ENCODE measurements at places on chromosomes 5 and 9.

DNA sequence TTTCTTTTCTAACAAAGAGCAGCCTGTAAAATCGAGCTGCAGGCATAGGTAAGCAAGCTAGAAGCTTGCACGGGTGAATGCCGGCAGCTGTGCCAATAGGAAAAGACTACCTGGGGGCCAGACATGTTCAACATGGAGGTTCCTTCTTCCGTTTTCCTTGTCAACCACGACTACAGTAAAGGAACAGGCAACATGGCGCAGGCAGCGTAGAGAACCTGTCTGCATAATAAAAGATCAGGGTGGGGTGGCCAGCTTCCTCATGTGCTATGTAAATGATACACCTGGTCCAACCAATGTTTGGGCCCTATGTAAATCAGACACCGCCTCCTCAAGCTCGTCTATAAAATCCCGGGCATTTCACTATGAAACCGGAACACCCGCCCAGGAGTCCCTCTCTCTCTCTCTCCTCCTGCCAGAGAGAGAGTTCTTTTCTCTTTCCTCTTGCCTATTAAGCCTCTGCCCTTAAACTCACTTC is 103.8 kb upstream of the LIFR start:
- DNase-seq = peak; percentile 91

- no peak for DNase-seq
Observed at GRCh38 chr5:122673343-122673742, 101.5 kb upstream of the SNX2 start.

DNA sequence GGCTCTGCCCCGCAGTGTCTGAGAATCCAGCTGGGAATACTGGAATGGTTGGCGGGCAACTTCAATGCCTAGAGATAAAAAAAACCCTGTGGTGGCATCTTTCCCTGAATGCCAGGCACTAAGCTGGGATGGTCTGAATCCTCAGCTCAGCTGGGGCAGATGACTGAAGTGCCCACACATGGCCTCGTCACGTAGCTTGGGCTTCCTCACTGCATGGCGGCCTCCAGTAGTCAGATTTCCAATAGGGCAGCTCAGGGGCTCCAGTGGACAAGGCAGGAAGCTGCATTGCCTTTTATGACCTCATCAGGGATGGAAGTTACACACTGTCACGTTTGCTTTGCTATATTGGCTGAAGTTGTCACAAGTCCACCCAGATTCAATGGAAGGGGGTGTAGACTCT is 24.3 kb upstream of the FUBP3 start:
- DNase-seq = no peak

DNA sequence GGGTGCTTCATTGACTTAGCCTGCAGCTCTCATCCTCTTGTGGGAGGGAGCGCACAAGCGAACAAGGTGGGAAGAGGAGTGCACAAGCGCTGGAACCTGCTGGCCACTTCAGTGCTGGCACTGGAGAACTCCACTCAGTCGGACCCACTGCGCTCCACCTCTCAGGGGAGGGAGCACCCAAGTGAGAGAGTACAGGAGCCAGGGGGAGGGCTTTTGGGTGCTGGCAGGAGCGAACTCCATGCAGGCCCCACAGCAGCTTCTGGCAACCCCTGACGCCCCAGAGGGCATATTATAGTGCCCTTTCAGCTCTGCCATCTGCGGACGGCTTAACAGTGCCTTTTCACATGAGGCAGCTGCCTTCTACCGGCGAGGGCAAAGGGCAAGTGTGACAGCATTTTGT is 774.2 kb upstream of the COX7C start:
- no peak for DNase-seq

DNA sequence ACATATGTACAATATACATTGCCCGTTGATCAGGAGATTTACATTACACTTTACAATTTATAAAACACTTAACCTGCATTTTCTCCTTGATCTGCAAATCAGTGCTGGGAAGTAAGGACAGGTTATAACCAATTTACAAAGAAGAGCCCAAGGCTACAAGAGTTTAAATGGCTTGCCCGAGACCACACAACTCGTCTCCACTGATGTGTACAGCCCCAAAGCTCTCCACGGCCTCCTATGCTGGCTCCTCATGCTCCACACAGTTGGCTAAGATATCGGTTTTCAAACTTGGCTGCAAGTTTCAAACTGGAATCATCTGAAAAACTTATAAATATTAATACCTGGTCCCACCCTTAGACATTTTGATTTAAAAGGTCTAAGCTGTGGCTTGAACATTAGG is 10.3 kb downstream of the ACTL7B start:
- DNase-seq = no peak

DNA sequence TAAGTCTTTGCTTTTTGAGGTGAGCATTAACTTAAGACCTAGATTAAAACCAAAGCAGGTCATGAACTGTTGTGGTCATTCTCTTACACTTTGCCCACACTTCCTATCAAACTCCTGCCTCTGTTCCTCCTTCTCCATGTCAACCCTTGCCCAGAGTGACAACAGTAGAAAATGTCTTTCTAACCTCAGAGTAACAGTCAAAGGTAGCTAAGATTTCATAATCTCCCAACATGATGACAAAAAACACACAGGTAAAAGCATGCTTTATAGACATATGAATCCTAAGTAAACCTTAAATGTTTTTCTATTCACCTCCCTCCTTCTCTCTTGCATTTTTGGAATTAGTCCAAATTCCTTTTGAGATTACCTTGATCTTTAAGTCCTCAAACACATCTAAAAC is 422.3 kb downstream of the SPATA31D1 start:
- no peak for DNase-seq

- DNase-seq = no peak
Observed at GRCh38 chr5:53369681-53370080, 110.7 kb upstream of the FST start.

GRCh38 chr9:133306242-133307204 is 29.5 kb downstream of the SURF6 start:
- DNase-seq = no peak

GRCh38 chr9:124453586-124454191 is 3.4 kb downstream of the ADGRD2 start:
- DNase-seq = no peak

DNA sequence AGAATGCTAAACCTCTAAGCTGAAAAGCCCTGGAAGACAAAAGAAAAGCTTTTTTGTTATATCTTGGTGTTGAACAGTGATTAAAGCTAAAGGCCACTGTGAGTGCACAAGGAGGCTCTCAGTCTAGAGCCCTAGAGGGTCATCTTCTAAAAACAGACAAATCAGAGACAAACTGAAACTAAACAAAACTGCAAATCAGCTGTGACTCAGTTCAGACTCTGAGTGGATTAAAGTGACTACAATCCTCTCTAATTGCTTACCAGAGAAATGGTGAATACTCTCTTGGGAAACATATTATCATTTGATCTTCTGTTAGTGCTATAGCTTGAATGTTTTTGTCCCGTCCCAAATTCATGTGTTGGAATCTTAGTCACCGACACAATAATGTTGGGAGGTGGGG is 491.9 kb downstream of the CDH18 start:
- no peak for DNase-seq

GRCh38 chr9:134570151-134570621 is 71.4 kb upstream of the COL5A1 start:
- DNase-seq = no peak

- DNase-seq = no peak
Observed at GRCh38 chr5:157729858-157730257, 1.4 kb upstream of the THG1L start.

DNA sequence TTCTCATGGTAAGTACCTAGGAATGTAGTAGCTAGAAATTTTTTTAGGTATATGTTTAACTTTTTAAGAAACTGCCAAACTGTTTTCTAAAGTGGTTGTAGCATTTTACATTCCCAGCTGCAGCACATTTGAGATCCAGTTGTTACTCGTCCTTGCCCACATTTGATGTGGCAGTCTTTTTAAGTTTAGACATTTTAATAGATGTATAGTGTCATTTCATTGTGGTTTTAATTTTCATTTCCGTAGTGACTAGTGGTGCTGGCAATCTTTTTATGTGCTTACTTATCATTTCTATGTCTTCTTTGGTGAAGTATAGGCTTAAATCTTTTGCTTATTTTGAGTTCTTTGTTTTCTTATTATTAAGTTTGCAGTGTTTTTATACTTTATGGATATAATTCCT is 171.6 kb downstream of the GAS1 start:
- no peak for DNase-seq

DNA sequence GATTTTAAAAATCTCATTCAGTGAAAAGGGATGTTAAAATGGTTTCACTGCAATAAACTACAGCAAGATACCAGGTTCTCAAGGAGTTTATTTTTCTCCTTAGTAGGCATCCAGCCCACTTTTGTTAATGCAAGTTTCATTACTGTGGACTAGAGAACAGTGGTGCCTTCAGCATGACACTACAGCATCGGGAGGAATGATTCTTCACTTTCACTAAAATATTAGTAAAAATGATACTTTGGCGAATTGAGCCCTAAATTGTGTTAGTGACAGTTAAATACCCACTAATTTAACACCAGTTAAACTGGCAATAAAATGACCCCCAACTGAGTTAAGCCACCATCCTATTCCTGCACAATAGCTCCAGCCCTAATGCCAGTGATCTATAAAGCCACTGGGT is 152.2 kb upstream of the MPDZ start:
- DNase-seq = no peak

DNA sequence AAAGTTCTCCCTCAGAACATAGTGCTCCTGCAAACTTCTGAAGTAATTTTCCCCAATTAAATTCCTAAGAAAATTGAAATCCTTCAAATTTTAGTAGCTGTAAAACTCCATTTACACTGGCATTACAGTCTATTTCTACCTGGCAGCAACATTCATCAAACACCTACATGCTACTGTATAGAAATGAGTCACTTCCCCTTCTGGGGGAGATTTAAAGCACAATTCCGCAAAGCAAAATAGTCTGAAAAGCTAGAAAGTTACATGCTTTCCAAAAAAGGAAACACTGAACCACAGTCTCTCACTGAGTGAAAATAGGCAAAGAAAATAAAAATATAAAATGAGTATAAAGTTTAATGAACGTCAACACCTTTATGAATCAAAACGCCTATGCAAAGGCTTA is 43.3 kb downstream of the MCTP1 start:
- no peak for DNase-seq

DNA sequence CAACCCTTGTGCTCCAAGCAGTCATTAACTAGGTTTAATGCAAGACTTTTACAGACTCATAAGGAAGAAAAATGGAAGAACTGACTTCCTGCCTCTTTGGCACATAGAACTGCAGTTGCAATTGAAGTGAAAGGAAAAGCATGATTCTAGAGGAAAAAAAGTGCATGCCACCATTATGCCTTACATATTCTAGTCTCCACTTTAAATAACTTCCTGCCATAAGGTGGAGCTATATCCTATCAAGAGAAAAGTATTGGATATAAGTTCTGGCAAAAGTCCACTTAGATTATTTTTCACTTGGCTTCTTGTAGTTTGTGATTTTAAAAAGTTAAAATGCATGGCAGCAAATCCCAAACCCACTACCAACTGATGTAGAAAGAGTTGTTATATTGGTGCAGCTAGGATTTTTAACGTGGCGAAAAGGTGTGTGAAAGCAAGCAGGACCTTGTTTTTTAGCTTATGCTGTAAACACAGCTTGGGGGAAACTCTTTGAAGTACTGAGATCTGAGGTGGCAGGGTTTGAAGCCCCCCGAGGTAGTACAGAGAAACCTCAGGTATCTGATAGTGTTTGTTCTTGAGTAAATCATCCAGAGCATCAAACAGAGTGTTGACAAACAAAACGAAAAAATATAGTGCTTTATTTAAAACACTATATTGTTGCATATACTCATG is 117.9 kb downstream of the ANXA1 start:
- no peak for DNase-seq

DNA sequence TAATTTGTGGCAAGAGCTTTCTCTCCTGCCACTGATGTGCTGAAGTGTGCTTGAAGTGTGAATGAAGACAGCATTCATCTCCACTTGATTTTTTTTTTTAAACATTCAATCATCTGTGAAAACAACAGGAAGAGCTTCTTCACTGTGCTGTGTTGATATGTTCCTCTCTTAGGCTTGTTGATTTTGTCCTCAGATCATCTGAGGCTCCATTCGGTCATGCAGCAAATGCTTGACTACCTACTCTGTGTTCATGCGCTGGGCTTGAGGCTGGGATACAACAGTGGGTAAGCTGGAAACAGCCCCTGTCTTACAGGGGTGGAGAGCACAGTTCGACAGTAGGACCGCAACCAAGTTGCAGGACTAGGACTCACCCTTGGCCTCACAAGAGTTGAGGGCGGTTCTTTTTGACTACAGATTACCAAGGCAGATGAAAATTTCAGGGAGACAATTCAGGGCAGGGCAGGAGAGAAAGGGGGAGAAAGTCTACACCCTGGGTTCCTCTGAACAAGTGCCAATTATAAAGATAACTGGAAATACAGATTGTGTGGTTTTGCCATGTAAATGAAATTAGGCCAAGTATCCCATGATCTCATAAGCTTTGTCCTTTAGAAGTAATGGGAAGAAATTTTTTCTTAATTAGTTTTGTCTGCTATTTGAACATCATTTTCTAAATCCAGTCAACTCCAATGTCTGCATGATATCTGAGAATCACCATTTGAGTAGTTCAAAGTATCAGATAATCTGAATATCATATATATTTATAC is 31.0 kb upstream of the F2R start:
- no peak for DNase-seq

DNA sequence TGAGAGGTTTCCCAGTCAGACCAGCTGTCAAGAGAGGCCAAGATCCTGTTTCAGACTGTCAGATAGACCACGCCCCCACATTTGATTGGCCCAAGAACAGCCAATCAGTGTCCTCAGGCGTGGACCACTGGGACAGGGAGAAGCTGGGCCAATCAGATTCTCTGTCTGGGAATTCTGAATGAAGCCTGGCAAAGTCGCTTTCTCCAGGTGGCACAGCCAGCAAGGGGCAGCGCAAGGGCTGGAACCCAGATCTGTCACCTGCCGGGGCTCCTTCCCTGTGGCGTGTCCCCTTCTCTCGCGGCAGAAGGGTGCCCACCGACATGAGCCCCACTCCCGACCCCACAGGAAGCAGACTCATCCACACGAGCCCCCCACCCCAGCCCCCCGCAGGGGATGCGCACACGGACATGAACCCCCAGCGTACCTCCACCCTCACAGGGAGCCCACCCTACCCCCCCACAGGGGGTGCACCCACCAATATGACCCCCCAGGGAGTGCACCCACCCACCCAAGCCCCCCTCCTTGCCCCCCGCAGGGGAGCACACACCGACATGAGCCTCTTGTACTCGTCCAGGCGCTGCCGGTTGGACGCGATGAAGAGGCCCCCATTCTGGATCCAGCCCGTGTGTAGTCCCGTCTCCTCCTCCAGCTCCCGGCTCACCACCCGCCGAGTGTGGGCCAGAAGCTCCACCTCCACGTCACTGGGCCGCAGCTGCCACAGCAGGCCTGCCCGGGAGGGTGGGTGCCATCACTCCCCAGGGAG is 6.1 kb downstream of the SARDH start:
- DNase-seq = peak; percentile 86

- DNase-seq = peak; percentile 16
Observed at GRCh38 chr9:133711428-133712220, 26.5 kb downstream of the SARDH start.

Measured in BE2C (cell line).